ENCODE measurements at places on chromosomes 6 and 20.

DNA sequence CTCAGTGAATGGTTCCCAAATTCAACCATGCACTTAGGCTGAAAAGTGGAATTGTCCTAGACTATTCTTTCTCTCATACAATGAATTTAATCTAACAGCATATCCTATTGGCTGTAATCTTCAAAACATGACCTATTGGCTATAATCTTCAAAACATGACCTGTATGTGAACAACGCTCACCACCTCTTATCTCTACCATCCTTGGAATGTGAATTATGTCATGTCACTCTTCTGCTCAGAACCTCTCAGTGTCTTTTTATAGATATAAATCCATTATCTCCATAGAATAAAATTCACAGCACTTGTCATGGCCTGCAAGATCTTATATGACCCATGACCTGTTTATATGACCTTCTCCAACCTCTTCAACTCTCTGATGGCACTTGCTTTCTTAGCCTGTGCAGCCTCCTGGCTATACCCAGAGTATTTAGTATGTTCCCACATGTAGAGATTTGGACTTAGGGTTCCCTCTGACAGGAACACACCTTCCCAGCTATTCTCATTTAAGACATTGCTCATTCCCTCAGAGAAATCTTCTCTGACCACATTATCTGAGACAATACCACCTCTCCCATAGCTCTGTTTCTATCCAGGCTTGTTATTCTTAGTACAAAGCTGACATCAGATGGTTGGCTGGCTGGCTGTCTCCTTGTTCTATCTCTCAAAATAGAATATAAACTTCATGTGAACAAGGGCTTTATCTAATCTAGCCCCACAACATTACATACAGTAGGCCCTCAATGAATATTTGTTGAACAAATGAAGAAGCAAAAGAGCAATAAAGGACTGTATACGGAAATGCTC, 275.0 kb upstream of the PREP start:
- DNase-seq: no peak

- no peak for DNase-seq
These were observed 53.8 kb upstream of the TSHZ2 start for GRCh38 chr20:52918311-52918710.

- no peak for DNase-seq
These were observed 1365.7 kb upstream of the GJE1 start for GRCh38 chr6:140766999-140767398.

DNA sequence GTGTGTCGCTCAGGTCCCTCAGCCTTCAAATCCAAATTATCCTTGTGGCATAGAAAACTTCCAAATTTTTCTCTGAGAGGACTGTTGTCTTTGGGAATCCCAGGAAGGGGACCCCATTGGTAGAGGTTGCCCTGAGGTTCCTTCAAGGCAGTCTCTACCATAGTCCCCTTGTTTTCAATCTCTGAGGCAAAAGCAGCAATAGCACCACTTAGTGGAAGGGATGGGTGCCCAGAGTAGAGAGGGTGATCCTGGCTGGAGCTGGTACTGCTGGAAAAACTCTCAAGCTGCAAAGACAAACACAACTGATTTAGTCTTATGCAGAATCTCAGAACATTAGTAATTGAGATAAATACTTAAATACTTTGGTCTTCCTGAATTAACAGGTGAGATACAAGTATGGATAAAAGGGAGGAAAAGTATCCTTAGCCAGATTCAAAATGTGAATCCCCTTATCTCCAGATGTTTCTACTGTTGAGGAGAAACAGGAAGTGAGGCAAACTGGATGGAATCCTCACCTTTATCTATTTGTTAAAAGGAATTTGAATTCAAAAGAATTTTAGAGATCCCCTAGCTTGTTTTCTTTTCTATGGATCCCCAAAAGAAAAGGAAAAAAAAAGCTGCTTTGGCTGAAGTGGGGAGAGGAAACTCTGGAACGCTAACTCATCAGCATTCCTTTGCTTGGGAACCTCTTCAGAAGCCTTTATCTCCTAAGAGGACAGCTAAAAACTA, 13.4 kb downstream of the ZNF318 start:
- DNase-seq: no peak

- DNase-seq: no peak
These were observed 85.2 kb downstream of the PRSS35 start for GRCh38 chr6:83597511-83597910.

GRCh38 chr6:135329851-135330803, 149.0 kb downstream of the MYB start:
- DNase-seq: no peak

DNA sequence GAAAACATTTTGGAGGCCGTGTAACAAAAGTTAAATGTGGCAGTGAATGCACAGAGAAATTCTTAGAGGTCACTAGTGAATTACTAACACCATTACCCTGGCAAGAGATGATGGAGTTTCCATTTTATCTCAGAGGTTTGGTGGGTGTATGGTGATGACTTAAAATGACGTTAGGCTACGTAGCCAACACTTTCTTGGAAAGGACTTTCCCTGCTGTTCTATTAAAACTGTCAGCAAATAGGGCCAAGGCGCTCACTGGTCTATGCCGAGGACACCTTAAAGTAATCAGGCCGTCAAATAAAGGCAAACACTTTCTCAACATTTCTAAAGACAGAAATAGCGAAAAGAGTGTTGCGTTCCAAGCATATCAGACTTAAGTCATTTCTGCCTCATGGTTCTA, 160.8 kb downstream of the GMPR start:
- no peak for DNase-seq

DNA sequence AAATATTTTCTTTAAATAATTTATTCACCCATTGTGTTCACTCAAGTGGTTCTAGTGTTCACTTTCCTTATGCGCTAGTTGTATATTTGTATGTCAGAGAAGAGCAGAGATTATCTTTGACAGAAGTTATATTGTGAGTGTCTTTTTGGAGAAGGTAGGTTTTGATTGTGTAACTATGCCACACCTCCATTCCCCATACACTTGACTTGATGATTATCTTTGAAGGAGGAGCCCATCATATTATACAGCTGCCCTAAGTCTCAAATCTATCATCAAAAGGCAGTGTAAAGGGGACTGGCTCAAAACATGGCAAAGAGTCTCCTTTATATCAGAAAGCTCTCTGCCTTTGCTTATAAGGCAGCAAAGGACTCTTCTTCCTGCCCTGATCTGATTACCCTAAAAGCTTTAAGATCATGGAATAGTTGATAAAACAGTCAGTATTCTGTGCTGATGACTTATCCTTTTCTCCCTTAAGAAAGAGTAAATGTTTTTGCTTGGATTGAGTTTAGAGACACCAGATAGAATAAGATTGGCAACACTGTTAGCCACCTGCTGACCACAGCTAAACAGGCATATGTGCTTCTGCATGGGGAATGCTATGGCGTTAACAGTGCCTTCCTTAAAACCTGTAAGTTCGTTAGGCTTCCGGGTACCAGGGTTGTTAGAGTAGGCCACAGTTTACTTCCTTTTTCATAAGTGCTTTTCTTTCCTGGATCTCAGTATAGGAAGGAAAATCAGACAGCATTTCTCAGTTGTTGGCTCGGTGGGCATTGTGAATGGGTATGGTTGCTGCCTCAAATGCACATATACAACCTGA, 22.6 kb downstream of the TOP1 start:
- no peak for DNase-seq

- DNase-seq: no peak
These were observed 15.6 kb downstream of the COL21A1 start for GRCh38 chr6:56231827-56232226.

- no peak for DNase-seq
These were observed 23.3 kb upstream of the CRIP3 start for GRCh38 chr6:43331891-43332290.

GRCh38 chr6:41122373-41122772, 31.8 kb downstream of the TREML1 start:
- DNase-seq: no peak

- DNase-seq: no peak
These were observed 1.1 kb downstream of the SOD2 start for GRCh38 chr6:159691963-159692287.

GRCh38 chr6:106830930-106831329, 143.6 kb downstream of the CD24 start:
- DNase-seq: no peak

DNA sequence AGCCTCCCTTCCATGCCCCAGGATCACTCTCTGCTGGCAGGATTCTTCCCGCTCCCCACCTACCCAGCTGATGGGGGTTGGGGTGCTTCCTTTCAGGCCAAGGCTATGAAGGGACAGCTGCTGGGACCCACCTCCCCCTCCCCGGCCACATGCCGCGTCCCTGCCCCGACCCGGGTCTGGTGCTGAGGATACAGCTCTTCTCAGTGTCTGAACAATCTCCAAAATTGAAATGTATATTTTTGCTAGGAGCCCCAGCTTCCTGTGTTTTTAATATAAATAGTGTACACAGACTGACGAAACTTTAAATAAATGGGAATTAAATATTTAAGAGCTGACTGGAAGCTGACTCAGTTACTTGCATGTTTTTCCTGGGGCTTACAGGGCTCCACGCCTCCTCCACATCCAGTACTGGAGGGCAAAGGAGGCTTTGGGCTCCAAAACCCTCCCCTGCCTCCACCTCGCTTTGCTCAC, 24.3 kb upstream of the FANCE start:
- DNase-seq: no peak

DNA sequence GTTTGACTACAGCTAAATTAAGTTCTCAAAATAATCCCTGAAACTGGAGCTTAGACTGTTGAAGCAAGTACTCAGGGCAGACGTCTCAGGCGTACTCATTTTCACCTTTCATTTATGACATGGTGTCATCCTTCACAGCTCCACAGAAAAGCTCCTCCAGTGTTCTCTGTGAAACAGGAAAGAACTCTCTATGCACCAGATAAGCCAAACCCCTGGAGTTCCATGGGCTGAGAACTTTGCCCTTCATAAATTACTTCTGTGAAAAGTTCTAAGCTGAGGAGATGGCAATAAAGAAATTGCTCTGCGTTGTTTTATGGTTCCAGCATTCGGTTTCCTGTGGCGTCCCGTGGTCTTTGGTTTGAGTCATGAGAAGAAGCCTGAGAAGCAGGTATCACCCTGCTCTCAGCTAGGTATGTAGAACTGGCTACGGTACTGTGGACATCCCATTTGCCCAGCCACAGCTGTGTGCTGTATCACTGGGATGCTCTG, 20.2 kb upstream of the RREB1 start:
- peak; percentile 31 for DNase-seq

- no peak for DNase-seq
These were observed 126.2 kb upstream of the SSTR4 start for GRCh38 chr20:22908944-22909343.

DNA sequence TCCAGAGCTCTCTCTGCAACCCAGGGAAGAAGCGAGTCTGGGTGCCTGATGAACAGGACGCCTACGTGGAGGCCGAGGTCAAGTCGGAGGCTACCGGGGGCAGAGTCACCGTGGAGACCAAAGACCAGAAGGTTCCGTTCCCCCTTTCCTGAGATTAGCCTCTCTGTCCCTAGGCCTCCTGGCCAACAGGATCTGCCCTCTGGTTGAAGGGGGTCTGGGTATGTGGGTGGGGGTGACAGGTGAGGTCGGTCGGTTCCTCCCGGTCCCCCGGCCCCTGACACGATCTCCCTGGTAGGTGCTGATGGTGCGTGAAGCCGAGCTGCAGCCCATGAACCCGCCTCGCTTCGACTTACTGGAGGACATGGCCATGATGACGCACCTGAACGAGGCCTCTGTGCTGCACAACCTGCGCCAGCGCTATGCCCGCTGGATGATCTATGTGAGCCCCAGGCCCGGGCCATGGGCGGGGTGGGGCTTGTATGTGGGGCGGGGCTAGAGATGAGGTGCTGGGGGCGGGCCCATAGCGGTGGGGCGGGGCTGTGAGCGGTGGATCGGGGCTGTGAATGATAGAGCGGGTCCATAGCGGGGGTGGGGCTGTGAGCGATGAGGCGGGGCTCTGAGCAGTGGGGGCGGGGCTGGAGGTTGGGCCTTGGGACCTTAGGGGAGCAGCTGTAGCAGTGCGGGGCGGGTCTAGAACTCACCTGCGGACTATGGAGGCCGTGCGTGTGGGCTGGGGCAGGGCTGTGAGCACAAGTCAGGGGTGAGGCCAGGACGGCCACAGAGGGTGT, 23.9 kb downstream of the MYH7B start:
- peak; percentile 21 for DNase-seq

DNA sequence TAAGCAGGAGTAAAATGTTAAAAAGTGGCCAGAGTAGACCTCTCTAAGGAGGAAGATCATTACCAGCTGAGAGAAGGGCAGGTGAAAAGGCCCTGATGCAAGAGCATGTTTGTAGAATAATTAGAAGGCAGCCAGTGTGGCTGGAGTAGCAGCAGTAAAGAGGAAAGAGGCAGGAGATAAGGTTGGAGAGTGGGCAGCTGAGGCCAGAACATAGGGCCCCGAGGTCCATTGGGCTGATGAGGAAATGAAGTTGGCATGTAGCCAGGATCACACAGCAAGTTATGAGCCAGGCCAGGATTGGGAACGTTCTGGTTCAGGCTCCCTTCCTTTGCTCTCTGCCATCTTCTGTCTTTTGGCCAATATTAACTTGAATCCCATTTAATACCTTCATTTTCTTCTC, 51.6 kb downstream of the RALY start:
- DNase-seq: no peak

- DNase-seq: peak; percentile 24
These were observed 405.3 kb upstream of the HS3ST5 start for GRCh38 chr6:114747995-114748625.

- DNase-seq: no peak
These were observed 31.4 kb upstream of the BACH2 start for GRCh38 chr6:90328004-90328403.

GRCh38 chr20:36572701-36573102, 695 bp upstream of the TGIF2 start:
- peak; percentile 70 for DNase-seq

GRCh38 chr6:155045561-155046404, 50.7 kb downstream of the TIAM2 start:
- no peak for DNase-seq

GRCh38 chr20:59939879-59940128, 301 bp downstream of the PPP1R3D start:
- DNase-seq: no peak

GRCh38 chr6:110037726-110038295, 59.7 kb downstream of the GPR6 start:
- no peak for DNase-seq

- DNase-seq: no peak
These were observed 26.2 kb downstream of the TMEM170B start for GRCh38 chr6:11563793-11564192.

DNA sequence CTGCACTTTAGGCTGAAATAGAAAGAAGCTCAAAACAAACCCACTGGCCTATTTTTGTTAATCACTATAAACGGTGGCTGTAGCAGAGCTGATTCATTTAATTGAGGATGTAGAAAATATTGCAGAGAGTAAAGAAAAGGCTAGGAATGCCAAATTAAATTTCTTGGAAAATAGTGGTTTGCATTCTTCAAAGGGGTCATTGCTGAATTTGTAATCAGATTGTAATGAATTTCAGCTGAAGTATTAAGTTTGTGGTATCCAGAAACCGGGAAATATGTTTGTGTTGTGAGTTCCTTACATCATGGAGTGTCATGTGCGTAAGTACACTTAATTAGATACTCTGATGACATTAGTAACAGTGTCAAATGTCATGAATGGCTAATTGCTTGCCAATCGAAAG, 203.0 kb downstream of the SAMD5 start:
- DNase-seq: no peak
